ENCODE measurements at places on chromosomes 3 and 15.

DNA sequence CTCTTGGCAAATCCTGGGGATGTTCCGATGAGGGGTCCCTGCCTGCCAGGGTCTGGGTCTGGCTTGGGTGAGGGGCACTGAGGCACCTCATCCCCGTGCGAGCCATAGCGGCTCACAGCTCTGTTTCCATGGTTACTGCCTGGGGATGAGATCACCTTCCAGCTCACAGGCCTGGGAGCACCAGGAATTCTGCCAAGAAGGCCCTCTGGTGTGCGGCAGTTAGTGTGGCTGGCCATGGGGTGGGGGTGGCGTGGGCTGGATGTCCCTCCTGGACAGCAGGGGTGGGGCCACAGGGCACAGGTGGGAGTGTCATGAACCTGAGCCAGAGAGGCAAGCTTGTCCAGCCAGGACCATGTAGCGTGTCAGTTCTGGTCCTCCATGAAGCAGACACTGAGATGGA, 22.1 kb upstream of the PRR23E start:
- H3K27ac ChIP-seq: no peak overlapping the region
- peaks cover 3% of the 10 kb centered on the region for H3K4me1 ChIP-seq
- DNase-seq: peak; percentile 74
- no peak overlapping the region for H3K4me3 ChIP-seq

- H3K4me3 ChIP-seq: peak overlapping the region; percentile 25
- H3K27ac ChIP-seq: peak overlapping the region; percentile 37
- H3K27me3 ChIP-seq: no peaks in the 10 kb centered on the region
- H3K36me3 ChIP-seq: no peaks in the 10 kb centered on the region
- DNase-seq: peak; percentile 95
Observed at GRCh38 chr15:68875377-68876116, 54.8 kb upstream of the SPESP1 start.

GRCh38 chr3:40605960-40606359, 81.2 kb downstream of the ZNF621 start:
- H3K36me3 ChIP-seq: no peaks in the 10 kb centered on the region
- H3K27me3 ChIP-seq: no peaks in the 10 kb centered on the region
- H3K4me1 ChIP-seq: no peaks in the 10 kb centered on the region
- H3K27ac ChIP-seq: no peak overlapping the region
- H3K4me3 ChIP-seq: no peak overlapping the region

- no peaks in the 10 kb centered on the region for H3K27me3 ChIP-seq
- no peaks in the 10 kb centered on the region for H3K36me3 ChIP-seq
- no peak overlapping the region for H3K4me3 ChIP-seq
Observed at GRCh38 chr15:78207641-78208340, 26.6 kb downstream of the ACSBG1 start.

DNA sequence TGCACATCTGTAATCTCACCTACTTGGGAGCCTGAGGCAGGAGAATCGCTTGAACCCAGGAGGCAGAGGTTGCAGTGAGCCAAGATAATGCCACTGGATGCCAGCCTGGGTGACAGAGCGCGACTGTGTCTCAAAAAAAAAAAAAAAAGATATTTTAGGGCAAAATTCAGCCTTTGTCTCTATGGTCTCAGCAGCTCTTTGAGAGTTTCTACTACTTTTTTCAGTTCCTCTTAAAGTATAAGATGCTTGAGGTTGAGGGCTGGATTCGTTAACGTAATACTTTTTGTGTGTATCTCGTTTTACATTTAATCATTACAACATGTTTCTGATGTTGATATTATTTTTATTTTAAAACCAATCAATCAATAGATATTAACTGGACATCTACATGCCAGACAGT, 381.2 kb upstream of the TBL1XR1 start:
- no peaks in the 10 kb centered on the region for H3K27me3 ChIP-seq
- H3K4me3 ChIP-seq: no peak overlapping the region
- H3K4me1 ChIP-seq: no peaks in the 10 kb centered on the region
- no peaks in the 10 kb centered on the region for H3K36me3 ChIP-seq

Measured in mesendoderm (in vitro differentiated cells).